ENCODE measurements at places on chromosomes 4 and X.

DNA sequence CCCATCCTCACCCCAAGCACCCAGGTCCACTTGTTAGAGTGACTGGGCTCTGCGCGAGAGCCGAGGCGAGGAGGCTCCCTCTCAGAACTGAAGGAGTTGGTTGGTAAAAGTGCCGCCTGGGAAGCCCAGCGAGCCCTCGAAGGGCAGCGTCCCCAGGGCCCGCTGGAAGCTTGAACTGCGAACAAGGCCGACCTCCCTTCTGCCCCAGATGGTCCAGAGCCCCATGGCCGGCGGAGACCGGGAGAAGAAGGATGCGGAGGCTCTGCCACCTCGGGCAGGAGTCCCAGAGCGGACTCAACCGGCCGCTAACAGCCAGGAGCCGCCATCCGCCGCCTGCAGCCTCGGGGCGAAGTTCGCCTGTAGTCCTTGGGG lies 116.3 kb upstream of the TEX13C start:
- no peak for DNase-seq

DNA sequence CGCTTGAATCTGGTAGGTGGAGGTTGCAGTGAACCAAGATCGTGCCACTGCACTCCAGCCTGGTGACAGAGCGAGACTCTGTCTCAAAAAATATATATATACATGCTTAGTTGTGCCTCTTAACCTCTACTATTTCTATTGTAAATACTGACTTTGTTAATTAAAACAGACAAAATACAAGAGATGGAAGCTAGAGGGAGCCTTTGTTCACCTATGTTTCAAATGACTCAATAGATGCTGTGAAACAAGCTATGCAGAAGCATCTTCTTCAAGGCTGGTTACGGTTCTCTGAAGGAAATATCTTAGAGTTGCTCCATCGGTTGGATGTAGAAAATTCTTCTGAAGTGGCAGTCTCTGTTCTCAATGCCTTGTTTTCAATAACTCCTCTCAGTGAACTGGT lies 6.2 kb downstream of the NCAPG start:
- peak; percentile 29 for DNase-seq

DNA sequence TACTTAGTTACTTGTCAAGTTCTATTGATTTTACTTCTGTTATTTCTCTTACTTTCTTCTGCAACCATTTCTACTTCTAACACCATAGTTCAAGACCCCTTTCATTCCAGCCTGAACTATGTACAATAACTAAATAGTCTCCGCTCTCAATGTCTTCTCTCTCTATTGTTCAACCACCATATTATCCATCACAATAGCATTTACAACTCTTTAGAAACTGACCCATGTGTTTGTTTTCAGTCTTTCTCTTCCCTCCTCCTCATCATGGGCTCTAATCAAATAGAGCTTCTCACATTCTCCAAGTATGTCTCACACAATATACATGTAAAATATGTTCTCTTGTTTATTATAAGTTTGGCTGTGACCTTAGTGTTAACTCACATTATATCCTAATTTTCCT lies 143.6 kb downstream of the ZAR1 start:
- no peak for DNase-seq

GRCh38 chr4:184812651-184813181 lies 13.1 kb downstream of the ACSL1 start:
- no peak for DNase-seq

Data from NCI-H69 (cell line).